ENCODE measurements at places on chromosomes 12 and 14.

GRCh38 chr12:104315326-104316224, 12.0 kb downstream of the EID3 start:
- DNase-seq: no peak

- no peak for DNase-seq
These were observed 270.9 kb downstream of the ALX1 start for GRCh38 chr12:85550924-85551323.

DNA sequence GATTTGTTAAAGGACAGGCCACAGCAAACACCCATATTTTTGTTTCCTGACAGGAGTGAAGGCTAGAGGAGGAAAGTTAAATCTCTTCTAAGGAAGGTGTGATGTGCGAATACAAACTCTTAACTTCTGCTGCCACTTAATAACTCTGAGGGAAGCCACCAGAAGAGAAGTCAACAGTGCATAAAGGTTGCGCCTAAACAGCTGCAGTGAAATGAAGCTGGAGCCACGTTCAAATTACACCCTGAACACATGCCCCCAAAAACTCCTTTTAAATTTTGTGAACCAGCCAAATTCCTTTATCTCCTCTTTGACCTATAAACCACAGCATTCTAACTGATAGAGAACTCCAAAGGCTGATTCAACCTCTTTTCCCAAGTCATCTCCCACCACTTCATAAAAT, 22.4 kb downstream of the DENND5B start:
- no peak for DNase-seq

DNA sequence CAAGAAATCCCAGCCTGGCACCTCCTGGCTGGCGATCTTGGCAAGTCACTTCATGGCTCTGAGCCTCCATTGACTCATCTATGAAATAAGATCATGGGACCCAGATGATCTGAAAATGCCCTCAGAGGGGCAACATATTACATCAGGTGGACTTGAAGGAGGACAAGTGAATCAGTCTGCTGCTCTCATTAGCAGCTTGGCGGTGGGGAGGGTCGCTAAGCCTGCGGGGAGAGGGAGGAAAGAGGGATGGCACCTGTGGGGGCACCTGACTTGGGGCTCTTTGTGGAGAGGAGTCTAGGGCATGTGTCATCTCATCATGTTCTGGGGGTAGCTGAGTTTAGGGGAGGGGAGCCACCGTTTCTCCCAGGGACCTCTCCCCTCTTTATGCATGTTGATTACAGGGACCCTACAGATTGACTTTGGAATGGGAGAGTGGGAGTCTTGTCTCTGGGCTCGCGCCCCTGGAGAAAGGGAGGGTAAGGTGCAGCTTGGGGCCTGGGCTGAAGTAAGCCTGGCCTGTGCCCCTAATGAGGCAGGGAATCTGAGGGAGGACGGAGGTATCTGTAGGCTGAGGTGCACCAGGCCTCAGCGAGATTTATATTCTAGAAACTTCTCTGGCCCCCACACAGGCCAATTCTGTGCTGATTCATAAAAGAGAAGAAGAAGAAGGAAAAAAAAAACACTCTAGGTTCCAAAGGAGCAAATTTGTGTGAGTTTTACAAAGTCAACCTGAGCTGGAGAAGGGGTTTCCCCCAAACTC, 29.3 kb upstream of the BATF start:
- no peak for DNase-seq

- no peak for DNase-seq
These were observed 21.0 kb upstream of the RNASE2 start for GRCh38 chr14:20934148-20934762.
